Esophagus squamous epithelium (tissue), 5 donors: ENCODE measurements at places on chromosomes 11 and 22. TPM values are rescaled to one million over a fixed set of nuclear protein-coding genes. Genes with fewer than 3 reads are reported as not detected.
A peak's percentile ranks its signal among the peaks of the same experiment; 100 is the strongest.

- H3K4me1 ChIP-seq = peaks cover 50% of the 10 kb centered on the region
- no peaks in the 10 kb centered on the region for H3K27me3 ChIP-seq
- no peak overlapping the region for H3K4me3 ChIP-seq
- no peak overlapping the region for H3K27ac ChIP-seq
- no peaks in the 10 kb centered on the region for H3K36me3 ChIP-seq
- no peak for DNase-seq
These were observed 5.4 kb downstream of the FADS2 start for GRCh38 chr11:61833471-61833870.

GRCh38 chr11:130999086-130999485 is 82.8 kb upstream of the SNX19 start:
- H3K27ac ChIP-seq = no peak overlapping the region
- no peak overlapping the region for H3K4me3 ChIP-seq
- H3K4me1 ChIP-seq = no peaks in the 10 kb centered on the region
- no peaks in the 10 kb centered on the region for H3K27me3 ChIP-seq
- no peaks in the 10 kb centered on the region for H3K36me3 ChIP-seq

The PANX2 gene
- total RNA-seq = 4.2 TPM

DNA sequence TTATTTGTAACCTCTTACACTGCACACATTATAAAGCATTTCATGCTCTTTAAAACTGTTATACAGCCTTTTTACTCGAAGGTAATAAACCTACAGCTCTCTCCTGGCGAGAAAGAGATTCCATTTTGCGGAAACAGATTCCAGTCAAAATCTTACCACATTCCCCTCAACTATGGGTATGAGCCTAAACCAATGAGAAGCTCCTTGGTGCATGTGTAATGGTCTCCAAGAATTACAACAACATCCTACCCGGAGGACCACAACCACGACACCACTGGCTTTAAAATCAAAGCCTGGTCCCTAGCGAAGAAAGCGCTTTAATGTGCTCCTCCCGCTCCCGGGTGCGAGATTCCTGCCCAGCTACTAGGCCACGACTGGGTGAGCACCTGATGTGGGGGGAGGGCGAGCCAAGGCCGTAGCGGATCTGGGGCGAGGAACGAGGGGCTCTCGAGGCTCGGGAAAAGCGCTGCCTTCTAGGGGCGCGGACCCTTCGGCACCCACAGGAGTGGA is 821 bp downstream of the CELF1 start:
- H3K4me3 ChIP-seq = peak overlapping the region; percentile 93
- H3K27ac ChIP-seq = peak overlapping the region; percentile 94
- no peak for DNase-seq
- no peaks in the 10 kb centered on the region for H3K36me3 ChIP-seq

GRCh38 chr11:110857892-110858546 is 145.8 kb upstream of the ARHGAP20 start:
- peaks cover 10% of the 10 kb centered on the region for H3K4me1 ChIP-seq
- no peaks in the 10 kb centered on the region for H3K36me3 ChIP-seq
- H3K27ac ChIP-seq = peak overlapping the region; percentile 64
- no peak for DNase-seq

DNA sequence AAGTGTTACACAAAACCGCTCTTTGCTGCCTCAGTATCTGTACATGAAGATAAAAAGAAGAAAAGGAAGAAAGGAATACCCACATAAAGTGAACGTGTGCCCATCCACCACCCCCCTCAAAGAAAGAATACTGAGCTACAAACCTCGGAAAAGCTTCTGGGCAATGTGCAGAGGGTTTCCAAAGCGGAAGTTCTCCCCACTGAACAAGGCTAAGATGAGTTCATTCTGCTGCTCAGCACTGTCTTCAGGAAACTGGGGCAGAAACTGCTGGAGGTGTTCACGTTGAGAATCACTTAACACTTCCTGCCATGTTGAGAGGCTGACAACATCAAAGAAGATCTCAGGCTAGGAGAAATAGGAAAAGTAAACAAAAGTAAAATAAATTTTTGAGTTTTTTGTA is 6.9 kb downstream of the NFRKB start:
- H3K4me3 ChIP-seq = no peak overlapping the region
- no peaks in the 10 kb centered on the region for H3K4me1 ChIP-seq
- no peak overlapping the region for H3K27ac ChIP-seq
- peaks cover 96% of the 10 kb centered on the region for H3K36me3 ChIP-seq

The TLCD5 gene
- total RNA-seq = 0.23 TPM

The CCDC73 gene
- not detected for total RNA-seq

DNA sequence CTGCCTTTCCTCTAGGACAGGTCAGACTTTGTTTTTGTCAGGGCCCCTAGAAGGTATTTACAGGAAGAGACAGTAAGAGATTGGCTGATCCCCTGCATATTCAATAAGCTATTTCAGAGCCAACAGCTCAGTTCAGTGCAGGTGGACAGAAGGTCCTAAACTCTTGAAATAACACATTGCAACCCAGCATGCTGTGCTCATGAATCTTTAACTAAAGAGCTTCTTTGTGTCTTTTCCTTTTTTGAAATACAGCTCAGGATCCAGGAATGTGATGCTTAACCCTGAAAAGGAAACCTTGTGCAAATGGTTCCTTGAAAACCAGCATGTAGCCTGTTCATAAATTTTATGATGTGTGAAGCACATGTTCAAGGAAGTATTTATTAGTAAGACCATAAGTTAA is 43.9 kb downstream of the BBOX1 start:
- H3K27me3 ChIP-seq = no peaks in the 10 kb centered on the region
- peak overlapping the region; percentile 23 for H3K27ac ChIP-seq
- peaks cover 7% of the 10 kb centered on the region for H3K4me1 ChIP-seq

The OR10A2 gene
- total RNA-seq = not detected

DNA sequence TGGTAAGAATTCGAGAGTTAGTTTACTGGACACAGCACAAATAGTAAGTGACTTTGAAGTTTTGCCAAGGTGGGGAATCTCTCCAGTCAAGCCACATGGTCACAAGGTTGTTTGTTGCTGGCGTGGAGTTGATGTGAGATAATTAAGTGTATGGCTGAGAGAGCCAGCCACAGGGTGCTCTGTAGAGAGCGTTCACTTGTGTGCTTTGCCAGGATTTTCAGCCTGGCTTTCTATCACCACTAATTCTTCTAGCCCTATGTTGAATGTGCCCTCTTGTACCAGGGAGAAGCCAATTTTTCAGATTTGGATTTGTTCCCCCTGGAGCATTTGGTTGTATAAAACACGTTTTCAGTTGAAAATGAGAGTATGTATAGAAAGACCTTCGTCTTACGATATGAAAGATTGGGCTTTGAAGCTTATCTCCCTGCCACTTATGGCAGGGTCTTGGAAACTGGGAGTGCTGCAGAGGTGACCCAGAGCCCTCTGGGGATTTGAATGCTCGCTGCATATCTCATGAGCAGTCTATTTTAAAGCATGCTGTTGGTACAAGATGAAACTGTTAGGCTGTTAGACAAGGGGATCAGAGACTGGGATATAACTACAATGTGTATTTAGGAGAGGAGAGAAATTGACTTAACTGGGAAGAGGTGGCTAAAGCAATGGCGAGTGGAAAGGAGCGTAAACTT is 28.6 kb downstream of the CSRP3 start:
- no peaks in the 10 kb centered on the region for H3K4me1 ChIP-seq
- no peak overlapping the region for H3K27ac ChIP-seq
- DNase-seq = no peak

The OR52H1 gene
- total RNA-seq = not detected

GRCh38 chr22:48863965-48864528 is 963.6 kb downstream of the BRD1 start:
- no peak overlapping the region for H3K4me3 ChIP-seq
- no peaks in the 10 kb centered on the region for H3K4me1 ChIP-seq
- H3K36me3 ChIP-seq = no peaks in the 10 kb centered on the region
- H3K27ac ChIP-seq = no peak overlapping the region
- no peak for DNase-seq

- no peak overlapping the region for H3K27ac ChIP-seq
- no peak overlapping the region for H3K4me3 ChIP-seq
- no peaks in the 10 kb centered on the region for H3K36me3 ChIP-seq
- H3K27me3 ChIP-seq = no peaks in the 10 kb centered on the region
- no peak for DNase-seq
These were observed 8.8 kb upstream of the ST14 start for GRCh38 chr11:130150790-130151189.

DNA sequence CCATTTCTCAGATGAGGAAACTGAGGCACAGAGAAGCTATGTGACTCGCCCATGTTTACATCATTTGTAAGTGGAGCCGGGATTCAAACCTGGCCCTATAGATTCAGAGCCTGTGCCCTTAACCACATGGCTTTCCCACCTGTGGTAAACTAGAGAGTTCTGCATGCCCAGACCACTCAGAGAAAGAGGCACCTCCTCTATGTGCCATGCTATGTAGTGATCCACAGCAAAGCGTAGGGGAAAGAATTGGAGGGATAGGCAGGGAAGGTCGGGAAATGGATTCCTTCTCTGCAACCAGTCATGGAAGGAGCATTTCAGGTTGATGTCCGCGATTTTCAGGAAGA is 15.4 kb upstream of the POU2AF2 start:
- H3K4me1 ChIP-seq = peaks cover 13% of the 10 kb centered on the region
- no peak for DNase-seq
- H3K27me3 ChIP-seq = no peaks in the 10 kb centered on the region

GRCh38 chr11:64963072-64963631 is 8.8 kb downstream of the MAJIN start:
- H3K4me1 ChIP-seq = no peaks in the 10 kb centered on the region
- no peak for DNase-seq
- no peaks in the 10 kb centered on the region for H3K27me3 ChIP-seq
- H3K27ac ChIP-seq = no peak overlapping the region

DNA sequence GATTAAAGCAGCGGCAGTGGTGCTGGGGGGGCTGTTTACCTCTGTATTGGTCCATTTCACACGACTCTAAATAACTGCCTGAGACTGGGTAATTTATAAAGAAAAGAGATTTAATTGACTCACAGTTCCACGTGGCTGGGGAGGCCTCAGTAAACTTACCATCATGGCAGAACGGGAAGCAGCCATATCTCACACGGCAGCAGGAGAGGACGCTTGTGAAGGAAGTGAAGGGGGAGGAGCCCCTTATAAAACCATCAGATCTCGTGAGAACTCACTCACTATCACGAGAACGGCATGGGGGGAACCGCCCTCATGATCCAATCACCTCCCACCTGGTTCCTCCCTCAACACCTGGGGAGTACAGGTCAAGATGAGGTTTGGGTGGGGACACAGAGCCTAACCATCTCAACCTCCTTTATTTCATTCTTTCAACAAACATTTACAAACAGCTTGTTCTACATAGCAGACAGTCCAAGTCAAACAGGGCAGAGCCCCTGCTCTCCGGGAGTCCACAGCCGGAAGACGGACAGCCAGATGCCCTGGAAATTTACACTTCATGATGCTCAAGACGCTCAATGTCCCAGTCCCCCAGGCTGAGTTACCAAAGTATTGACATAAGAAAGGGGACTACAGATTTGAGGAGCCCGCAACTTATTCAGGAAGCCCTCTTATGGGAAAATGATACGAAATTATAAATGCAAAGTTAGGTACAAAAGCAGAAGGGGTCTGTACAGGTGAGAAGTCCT is 26.3 kb upstream of the HMGXB4 start:
- DNase-seq = no peak
- H3K27me3 ChIP-seq = no peaks in the 10 kb centered on the region
- H3K27ac ChIP-seq = no peak overlapping the region
- H3K4me3 ChIP-seq = no peak overlapping the region
- H3K36me3 ChIP-seq = no peaks in the 10 kb centered on the region

The SLC35F2 gene
- 12.6 TPM for total RNA-seq

The HDAC10 gene
- total RNA-seq = 43.9 TPM

The OR2AG2 gene
- 0.13 TPM for total RNA-seq
